T47D (cell line): ENCODE measurements at places on chromosomes 11 and 22.
A peak's percentile ranks its signal among the peaks of the same experiment; 100 is the strongest.

GRCh38 chr11:3107608-3108182 is 50.5 kb upstream of the CARS1 start:
- DNase-seq, result no peak

GRCh38 chr11:72430741-72431570 is 3.4 kb downstream of the CLPB start:
- peak; percentile 78 for DNase-seq

DNA sequence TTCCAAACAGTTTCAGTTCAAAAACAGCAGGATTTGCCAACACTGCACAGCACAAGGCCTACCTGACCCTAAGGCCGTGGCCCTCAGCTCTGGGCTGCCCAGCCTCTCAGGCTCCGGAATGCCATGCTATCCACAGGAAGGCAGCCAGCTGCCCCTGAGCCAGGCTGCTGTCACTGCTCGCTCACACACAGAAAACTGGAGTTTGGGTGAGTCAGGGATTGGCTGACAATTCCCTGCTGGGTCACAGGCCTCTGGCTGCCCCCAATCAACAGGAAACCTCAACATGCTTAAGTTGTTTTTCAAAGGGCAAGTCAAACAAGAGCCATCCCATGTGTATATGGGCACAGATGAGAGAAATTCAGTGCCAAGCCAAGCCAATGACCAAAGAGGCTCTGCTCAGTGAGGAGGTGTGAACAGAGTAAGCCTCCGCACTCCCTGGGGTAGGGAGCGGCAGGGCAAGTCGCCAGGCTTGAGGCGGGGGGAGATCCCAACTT is 50.2 kb downstream of the RPL27A start:
- no peak for DNase-seq

GRCh38 chr11:117623831-117624271 is 173.2 kb downstream of the DSCAML1 start:
- DNase-seq, result no peak

DNA sequence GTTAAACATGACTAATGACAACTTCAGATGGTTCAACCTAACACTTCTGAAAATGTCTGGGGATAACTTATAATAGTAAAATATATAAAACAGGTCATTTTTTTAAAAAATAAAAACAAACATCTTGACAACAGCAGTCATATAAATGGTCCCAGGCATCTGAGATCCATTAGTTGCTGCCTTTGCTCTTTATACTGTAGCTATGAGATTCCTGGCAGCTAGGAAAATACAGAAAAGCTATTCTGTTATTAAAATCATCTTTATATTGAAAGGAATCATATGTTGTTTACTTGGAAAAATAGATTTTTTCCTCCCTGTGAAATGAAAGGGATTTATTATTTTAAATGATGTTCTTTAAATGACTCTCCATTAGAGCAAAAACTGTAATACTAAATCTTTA is 55.7 kb upstream of the DEUP1 start:
- DNase-seq, result no peak

DNA sequence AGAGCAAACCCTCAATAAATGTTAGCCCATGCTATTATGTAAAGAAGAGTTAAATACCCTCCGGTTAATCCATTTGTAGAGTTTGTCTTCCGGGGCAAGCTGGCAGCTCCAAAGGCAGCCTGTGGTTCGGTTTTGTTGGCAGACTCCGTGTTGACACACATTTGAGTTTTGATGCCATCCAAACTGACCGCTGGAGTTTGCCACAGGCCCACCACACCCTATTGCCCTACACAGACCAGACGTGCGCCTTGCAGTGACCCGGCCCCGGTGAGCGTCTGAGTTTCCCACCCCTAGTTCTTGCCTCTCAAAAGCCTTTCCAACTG is 25.1 kb downstream of the ELFN2 start:
- DNase-seq, result peak; percentile 31

- no peak for DNase-seq
Observed at GRCh38 chr22:49763696-49764095, 64.0 kb downstream of the BRD1 start.

GRCh38 chr11:124748481-124749343 is 3.3 kb downstream of the VSIG2 start:
- peak; percentile 55 for DNase-seq

- no peak for DNase-seq
Observed at GRCh38 chr11:119694334-119694733, 34.7 kb downstream of the NECTIN1 start.

- DNase-seq, result no peak
Observed at GRCh38 chr11:61092280-61092766, 10.0 kb upstream of the CD5 start.

DNA sequence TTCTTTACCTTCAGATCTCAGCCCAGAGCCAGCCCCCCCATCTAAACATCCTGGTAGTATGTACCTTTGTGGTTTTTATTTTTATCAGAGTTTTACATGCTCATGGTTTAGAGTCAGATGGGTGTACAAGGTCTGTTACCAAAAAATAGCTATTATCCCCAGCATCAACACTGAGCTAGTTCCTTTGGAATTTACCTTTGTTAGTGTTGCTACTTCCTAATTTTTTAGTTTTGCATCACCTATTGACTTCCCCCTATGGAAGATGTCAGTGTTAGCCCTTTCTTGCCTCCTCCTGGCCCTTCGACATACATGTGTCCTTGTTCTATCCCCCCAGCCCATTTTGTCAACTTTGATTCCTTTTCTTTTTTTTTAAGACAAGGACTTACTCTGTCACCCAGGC is 7.4 kb downstream of the UPB1 start:
- DNase-seq, result no peak

GRCh38 chr22:48423481-48423911 is 1404.2 kb downstream of the BRD1 start:
- no peak for DNase-seq

GRCh38 chr11:44950031-44950624 is 555 bp downstream of the TP53I11 start:
- DNase-seq, result no peak

GRCh38 chr11:8871171-8871775 is 39.7 kb upstream of the AKIP1 start:
- peak; percentile 45 for DNase-seq

DNA sequence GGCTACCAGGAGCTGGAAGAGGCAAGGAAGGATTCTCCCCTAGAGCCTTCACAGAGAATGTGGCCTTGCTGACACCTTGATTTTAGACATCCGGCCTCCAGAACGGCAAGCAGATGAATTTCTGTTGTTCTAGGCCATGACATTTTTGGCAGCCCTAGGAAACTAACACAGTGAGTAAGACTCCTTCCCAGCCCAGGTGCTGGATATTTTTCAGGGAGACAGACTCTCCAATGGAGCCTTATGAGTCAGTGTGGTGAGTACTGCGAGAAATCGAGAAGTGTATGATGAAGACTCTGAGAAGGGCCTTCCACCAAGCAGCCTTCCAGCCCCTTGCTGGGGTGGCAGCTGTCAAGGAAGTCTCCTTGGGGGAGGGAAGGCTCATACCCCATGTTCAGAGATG is 114.4 kb downstream of the OSBP2 start:
- DNase-seq, result no peak

DNA sequence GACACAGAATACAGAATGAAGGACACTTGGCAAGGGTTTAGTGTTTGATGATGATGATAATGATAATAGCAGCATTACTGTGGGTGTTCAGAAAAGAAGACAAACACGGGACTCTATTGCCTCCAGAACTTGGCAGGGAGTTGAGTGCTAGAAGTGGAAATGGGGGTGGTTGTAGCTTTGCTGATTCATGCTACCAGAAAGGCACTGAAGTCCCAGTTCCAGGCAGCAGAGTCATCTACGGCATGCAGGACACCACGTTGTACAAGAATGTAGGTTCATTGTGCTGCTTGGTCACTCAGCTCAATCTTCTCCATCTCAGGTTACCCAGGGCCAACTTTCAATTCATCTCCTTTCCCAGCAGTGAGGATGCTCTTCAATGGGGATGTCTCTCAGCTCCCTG is 115.7 kb downstream of the NTM start:
- DNase-seq, result no peak

DNA sequence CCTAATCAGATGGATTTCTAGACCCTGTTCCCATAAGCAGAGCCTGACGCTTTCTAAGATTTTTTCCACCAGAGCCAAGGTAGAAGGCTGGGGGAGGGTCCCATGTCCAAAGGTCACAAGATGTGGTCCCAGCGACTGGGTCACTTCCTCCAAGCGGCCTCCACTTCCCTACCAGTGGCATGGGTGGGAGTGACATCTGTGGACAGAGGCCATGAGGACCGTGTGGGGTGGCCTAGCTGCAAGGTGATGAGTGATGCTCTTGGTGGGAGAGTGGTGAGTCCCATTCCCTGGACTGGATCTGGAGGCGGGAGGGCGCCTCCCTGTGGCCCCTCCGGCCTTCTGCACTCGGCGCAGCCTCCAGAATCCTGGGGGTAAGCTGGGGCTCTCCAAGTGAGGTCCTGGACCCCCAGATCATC is 32.4 kb upstream of the PRR5 start:
- no peak for DNase-seq

DNA sequence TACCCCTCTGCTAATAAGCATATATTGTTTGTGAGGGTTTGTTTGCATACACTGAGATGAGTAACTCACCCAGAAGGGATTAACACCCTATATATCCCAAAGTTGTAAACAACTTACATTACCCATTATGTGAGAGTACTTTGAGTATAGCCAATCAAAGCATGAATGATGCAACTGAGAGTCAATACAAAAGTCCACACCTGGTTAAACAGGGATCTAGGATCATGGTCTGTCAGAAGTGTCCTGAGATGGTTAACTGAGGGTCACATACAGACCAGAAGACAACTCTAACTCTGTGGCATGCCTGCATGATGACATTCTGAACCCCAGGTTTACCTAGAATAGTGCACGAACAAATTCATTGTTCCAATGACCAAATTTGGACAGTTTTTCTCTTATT is 17.4 kb upstream of the OR10A5 start:
- no peak for DNase-seq

- DNase-seq, result no peak
Observed at GRCh38 chr22:46612341-46612903, 7.8 kb upstream of the GRAMD4 start.

DNA sequence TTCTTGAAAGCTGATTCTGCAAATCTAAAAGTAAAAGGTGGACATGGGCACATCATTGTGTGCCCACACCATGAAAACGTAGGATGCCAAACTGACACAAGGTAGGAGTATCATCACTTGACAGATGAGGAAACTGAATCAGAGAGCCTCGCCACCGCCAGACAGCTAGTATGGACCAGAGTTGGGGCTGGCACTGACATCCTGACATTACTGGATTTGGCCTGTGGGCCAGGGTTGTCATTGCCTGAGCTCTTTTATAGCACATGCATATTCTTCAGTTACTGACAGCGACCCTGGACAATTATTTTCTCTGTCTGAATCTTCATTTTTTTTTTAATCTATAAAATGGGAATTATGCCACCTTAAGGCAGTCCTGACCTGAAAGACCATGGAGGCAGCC is 16.5 kb downstream of the USP35 start:
- DNase-seq, result no peak

DNA sequence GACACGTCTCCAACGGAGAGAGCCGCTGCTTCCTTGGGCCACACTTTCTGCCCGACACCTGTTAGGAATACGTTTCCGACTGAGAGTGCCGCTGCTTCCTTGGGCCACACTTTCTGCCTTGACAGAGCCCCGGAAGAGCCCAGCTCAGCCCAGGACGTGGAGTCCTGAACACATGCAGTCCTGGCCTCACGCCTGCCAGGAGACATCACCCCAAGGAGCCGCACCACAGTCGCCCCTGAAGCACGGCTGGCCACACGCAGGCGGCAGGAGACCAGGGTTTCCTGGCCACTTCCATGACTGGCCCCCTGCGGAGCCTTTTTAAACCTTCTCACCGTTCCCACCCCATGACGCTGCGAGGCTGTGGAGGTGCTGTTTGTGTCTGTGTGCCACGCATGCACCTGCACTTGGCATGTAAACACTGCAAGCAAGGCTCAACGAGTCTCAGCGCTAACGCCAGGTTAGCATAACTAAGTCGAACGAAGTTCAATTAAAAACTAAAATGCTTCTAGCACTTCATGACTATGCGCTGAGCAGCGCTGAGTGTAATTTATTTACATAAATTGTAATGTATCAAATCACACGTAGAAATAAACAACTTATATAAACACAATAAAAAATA is 8.8 kb downstream of the TOLLIP start:
- no peak for DNase-seq

- DNase-seq, result no peak
Observed at GRCh38 chr22:31271026-31271425, 21.3 kb downstream of the PIK3IP1 start.

DNA sequence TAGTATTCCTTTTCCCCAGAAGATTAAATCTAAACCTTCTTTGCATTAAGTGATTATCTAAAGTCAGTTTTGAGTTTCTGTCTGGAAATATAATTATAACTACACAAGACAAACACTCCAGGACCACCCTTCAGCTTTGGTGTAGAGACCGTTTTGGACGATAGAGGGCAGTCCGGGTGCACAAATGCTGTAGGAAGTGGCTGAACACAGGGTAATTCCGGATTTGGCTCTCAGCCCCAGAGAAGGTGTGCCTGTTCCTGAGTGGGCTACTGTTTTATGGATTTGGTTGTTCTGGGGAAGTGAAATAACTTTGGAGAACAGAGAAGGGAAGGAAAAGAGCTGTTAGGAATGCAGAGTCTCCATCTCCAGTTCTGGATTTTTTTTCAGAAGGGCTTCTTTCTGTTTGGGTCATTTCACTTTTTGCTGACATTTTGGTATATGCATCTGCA is 14.8 kb downstream of the EXT2 start:
- DNase-seq, result peak; percentile 65

DNA sequence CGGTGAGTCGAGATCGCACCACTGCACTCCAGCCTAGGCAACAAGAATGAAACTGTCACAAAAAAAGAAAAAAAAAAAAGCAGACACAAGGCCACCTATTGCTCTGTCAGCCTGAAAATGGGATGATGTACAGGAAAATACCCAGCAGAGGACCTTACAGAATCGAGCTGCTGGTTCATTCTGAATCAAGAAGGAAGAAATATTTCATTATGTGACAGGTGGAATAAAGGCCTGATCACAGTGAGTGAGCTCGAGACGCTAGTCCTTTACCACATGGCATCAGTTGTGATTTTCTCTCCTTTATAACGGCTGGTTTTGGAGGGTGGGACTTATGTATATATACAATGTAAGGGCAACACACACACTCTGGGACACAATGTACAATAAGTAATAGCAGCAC is 340.0 kb downstream of the LARGE1 start:
- no peak for DNase-seq
